Right cardiac atrium (tissue), 5 donors: ENCODE measurements at places on chromosomes 2 and 18. TPM values are rescaled to one million over a fixed set of nuclear protein-coding genes. Genes with fewer than 3 reads are reported as not detected.

METTL4 gene
- 10.8 TPM for total RNA-seq

SLC38A11 gene
- total RNA-seq, result not detected

- no peak for DNase-seq
These were observed 5.4 kb downstream of the PPP4R3B start for GRCh38 chr2:55611997-55612396.

DNA sequence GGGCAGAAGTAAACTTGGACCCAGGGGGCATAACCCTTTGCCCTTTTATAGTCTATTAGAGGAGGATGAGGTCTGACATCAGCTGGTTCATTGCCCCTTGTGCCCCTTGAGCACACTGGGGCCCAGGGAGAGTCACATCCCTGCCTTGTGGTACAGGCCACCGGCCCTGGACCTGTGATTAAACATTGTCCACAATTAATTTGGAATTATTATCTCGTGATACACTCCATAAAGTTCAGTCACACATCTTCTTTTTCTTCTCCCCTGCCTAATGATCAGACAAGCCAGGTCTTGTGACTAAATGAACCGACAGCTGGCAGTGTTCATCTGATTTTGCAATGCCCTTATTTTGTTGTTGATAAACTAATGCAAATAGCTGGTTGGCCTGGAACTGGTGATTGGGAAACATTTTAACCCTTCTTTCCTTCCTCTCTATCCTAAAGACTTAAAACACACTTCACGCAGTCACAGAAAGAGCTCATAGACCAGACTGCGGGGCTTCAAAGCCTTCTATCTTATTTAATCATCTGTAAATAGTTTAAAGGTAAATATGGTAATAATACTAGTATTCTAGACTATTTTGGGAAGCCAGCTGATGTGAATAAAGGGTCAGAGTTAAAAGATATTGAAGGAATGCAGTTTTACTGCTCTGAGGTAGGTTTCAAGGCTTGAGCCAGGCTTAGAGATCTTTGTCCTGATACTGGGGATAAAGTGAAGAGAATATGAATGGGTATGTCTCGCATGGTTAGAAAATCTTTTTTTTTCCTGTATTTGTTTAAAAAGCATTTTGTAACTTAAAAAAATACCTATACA lies 13.4 kb downstream of the IL1R1 start:
- DNase-seq, result no peak

DNA sequence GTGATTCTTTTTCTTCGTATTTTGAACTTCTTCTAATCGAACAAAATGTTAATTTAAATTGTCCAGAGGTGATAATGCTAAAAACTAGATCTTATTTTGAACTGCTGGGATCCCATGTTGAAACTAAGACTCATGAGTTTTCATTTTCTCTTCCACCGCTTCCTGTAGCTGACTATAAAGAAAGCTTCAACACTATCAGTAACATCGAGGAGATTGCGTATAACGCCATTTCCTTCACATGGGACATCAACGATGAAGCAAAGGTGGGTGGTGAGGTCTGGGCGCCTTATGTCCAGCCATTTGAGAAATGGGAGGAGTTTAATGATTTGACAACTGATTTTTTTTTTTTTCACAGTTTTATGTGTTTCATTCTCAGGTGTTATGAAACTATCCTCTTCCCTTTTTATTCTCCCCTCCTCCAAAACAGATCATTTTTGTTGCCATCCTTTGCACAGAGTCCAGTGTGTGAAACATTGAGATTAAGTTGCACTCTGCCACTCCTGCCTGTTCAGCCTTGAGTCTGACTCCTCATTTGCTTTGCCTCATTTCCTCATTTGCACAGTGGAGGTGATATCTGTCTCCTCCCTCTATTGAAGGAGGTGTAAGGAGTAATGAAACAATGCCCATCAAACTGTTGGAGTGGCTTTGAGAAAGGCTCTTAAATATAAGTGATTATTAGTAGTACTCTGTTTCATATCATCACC lies 13.8 kb downstream of the GRHL1 start:
- DNase-seq, result no peak

DNA sequence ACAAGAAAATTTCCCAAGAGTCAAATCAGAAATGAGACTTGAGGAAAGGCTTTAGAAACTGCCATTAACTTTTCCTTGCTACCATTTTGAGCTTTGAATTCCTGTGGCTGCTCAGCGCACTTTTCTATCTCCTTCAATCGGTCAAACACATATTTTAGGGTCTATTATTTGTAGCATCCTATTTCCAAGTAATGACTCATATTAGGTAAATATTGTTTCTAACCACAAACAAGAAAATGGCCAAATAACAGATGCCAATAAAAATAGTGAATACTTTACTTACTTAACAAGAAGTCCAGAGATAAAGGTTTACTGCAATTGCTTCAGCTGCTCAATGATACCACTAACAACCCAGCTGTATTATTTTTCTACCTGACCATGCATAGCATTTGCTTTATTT lies 29.7 kb upstream of the CCDC178 start:
- DNase-seq, result no peak

GRCh38 chr2:119820275-119820674 lies 60.6 kb downstream of the PTPN4 start:
- no peak for DNase-seq

DNA sequence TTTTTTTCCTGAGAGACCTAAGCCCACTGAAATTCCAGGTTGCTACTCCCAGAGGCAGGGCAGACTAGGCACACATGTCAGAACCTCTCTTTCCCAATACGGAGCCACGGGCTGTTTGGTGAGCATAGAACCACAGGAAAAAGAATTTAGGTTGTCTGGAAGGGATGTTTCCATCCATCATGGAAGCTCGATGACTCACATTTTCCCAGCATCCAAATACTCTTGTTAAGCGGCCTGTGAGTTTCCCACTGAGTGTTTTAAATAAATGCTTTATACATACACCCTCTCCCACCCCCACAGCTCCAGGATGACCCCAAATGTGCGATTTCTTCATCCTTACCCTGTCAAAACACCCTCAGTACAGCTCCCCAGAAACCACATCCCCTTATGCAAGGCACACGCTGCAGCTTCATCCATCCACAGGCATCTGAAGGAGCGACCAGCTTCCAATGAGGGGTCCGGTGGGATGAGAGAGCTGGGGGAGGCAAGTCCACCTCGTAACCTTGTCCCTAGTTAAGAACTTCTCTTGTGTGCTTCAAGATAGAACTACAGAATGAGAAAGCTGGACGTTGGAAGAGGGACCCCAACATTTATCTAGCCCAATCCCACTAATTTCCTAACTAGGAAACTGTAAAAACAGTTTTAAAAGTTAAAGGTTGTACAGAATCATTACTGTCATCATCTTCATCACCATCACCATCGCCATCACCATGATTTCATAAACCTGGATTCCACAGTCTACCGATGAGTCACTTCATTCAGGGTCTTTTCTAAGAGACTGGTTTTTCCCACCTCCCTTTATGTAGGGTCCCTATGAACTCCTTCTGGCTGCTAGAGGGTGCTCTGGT lies 63.5 kb upstream of the FZD7 start:
- no peak for DNase-seq

DNA sequence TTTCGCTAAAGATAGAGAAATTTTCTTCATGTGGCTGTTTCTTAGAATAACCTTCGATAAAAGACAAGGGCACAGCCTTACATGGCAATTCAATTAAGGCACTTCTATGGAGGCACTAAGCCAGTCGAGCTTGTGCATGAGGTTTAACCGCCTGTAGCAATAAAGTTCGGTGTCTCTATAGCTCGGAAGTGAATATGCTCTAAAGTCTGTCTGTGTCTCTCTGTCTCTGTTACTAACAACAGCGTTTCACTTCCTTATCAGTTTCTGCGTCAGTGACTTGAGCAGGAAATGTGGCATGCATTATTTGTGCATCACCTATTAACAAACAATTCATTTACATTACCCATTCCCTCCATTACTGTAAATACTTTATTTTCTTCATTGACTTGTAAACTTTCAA lies 365.1 kb upstream of the NETO1 start:
- DNase-seq, result no peak

GRCh38 chr2:207215308-207215707 lies 49.6 kb upstream of the KLF7 start:
- DNase-seq, result no peak

DNA sequence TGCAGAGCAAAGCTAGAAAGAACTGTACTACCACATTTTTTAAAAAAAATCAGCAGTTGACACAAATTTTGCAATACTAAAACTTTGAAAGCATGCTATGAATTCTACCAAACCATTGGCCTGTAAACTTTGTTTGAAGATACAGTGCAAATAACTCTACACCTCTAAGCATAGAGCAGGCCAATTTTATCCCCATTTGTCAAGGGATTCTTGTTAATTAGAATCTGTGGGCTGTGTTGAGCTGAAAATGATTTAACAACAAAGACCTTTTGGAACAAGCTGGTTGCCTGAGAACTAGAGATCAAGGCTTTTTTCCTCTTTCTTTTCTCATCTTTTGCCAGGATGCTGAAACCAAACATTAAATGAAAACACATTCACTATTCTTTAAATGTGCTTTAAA lies 886.0 kb upstream of the CDH2 start:
- no peak for DNase-seq

DNA sequence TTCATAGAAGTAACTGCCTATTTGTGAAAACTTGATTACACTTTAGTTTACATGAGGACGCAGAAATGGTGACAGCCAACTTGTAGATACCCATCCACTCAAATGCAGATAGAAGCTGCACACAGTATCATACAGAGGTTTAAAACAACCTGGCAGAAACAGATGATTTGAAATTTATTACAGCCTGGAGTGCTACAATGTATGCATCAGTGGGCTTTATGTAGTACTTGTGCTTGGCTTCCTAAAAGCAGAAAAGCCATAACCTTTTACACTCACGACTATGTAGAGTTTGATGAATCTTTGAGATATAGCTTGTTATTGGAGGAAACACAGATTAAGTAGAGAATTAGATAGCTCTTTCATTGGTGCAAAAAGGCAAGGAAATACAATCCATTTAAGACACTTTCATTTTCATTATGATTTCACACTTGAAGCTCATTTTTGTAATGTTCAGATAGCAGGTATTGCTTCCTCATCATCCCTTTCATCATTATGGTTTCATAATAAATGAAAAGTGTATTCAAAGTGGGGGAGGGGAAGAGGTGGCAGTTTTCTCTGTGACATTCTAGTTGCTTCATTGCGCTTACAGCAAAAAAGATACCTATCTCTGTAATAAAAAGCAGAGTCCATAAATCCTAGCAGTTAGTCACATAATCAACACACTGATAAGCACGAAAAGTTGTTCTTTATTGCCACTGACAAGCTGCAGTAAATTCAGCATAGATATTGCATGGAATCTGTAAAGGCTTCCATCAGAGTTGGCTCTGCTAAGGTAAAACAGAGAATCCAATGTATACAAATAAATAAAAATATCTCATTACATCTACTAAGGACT lies 789.8 kb upstream of the FSHR start:
- no peak for DNase-seq

- no peak for DNase-seq
These were observed 39.0 kb downstream of the FAM171B start for GRCh38 chr2:186732843-186733242.

GRCh38 chr2:238114851-238115660 lies 14.9 kb downstream of the ESPNL start:
- peak; percentile 33 for DNase-seq
